ENCODE measurements at places on chromosomes 7 and 10.

DNA sequence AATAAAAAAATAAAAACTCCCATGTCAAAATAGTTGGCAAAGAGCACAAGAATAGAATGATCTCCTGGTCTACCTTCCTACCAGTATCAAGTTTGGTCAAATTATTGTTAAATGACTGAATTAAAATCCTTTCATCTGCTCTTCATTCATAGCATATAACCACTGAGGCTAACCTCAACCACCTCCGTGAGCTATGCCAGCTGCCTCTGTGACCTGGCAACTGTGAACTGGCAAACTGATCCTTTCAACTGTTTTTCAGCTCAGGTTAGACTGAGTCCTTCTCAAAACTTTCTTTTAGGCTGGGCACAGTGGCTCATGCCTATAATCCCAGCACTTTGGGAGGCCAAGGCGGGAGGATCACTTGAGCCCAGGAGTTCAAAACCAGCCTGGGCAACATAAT is 36.1 kb downstream of the NUDCD3 start:
- no peak for DNase-seq

GRCh38 chr10:97463363-97464132 is 17.6 kb downstream of the ZDHHC16 start:
- DNase-seq = no peak

- no peak for DNase-seq
These were observed 30.5 kb downstream of the JAKMIP3 start for GRCh38 chr10:132096223-132096622.

- no peak for DNase-seq
These were observed 176.6 kb downstream of the JCAD start for GRCh38 chr10:29882766-29883165.

GRCh38 chr10:63030536-63030935 is 102.6 kb upstream of the NRBF2 start:
- DNase-seq = no peak

GRCh38 chr10:693506-693905 is 4.0 kb upstream of the DIP2C start:
- no peak for DNase-seq

- no peak for DNase-seq
These were observed 634 bp upstream of the HDAC9 start for GRCh38 chr7:18494821-18495408.

DNA sequence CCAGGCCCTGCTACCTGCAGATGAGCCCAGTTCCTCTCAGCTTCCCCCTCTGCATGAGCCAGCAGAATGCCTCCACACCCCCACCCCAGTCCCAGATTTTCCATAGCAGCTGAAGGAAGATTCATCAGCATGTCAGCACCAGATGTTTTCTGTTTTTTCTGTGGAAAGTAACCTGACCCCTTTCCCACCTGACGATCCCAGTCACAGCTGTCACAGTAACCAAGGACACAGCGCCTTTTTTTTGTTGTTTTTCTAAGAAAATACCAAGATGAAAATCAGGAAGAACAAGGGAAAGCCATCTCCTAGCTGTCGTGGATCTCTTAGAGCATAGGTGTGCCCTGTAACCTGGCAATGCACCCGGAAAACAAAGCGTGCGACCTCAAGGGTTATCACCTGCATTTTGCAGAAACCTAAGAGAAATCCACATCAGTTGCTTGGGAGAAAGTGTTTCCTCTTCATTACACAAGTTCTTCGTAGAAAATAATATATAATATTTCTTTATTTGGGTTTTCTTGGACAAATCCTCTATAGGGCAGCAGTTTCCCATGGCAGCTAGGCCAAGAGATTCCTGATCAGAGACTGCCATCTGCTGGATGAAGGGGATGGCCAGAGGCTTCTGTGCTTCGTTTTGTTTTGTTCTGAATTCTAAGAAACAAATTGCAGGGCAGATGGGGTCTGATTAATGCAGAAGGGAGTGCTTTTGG is 401.9 kb downstream of the TNS3 start:
- DNase-seq = no peak

GRCh38 chr7:43694399-43694748 is 34.9 kb downstream of the COA1 start:
- no peak for DNase-seq

GRCh38 chr7:75647709-75648438 is 90.9 kb downstream of the HIP1 start:
- no peak for DNase-seq

GRCh38 chr10:101961591-101962498 is 94.1 kb downstream of the ARMH3 start:
- no peak for DNase-seq

- no peak for DNase-seq
These were observed 8.2 kb upstream of the LRRC18 start for GRCh38 chr10:48947690-48948469.

GRCh38 chr7:152661479-152661878 is 14.5 kb downstream of the XRCC2 start:
- DNase-seq = no peak

GRCh38 chr10:84172467-84173356 is 889 bp upstream of the GPR15LG start:
- no peak for DNase-seq

DNA sequence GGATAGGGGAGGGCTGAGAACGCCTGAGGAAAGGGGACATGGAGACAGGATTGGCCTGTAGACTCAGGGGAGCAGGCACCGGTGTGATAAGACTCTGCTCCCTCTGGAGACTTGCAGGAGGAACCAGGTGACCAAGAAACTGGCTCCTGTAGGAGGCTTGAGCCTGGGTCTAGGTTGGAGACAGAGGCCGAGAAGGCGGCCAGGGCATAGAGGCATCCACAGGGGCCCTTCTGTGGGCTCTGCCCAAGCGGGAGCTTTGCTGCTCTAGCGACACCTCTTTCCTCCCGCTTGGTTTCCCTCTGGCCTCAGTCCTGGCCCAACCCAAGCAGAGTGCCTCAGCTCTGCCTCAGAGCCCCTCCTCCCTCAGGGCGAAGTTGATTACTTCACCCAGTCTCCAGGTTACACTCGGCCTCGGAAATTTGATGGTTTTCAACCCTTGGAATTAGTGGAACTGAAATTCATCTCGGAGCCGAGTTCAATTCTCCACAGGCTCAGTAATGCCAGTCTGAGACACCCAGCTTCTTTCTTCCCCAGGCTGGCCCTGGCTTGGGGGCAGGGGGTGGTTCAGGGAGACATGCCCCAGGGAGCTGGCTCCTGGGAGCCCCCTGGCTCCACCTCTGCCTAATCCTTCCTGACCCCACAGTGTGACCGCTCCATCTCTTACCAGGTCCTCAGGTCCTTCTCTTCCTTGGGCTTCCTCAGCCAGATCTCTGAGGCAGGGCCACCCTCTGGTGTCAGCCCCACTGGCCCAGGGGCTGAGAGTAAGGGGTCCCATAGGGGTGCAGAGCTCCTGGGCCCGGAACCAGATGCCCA is 60.4 kb downstream of the PAX2 start:
- DNase-seq = no peak

DNA sequence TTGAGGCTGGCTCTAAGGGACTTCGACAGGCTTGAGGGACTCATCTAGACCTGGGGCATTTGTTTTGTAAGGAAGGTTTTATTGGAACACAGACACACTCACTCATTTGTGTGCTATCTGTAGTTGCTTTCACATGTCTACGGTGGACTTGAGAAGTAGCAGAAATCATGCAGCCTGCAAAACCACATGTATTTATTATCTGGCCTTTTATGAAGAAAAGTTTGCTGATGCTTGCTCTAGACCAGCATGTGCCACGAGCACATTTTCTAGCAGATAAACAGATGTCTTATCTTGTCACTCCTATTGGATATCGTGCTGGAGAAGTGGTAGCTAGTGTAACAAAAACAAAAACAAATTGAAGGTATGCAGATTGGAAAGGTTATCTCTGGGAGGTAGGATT is 9.8 kb downstream of the UPP1 start:
- DNase-seq = no peak

- DNase-seq = no peak
These were observed 160.9 kb downstream of the LRRC4 start for GRCh38 chr7:127870231-127870907.

DNA sequence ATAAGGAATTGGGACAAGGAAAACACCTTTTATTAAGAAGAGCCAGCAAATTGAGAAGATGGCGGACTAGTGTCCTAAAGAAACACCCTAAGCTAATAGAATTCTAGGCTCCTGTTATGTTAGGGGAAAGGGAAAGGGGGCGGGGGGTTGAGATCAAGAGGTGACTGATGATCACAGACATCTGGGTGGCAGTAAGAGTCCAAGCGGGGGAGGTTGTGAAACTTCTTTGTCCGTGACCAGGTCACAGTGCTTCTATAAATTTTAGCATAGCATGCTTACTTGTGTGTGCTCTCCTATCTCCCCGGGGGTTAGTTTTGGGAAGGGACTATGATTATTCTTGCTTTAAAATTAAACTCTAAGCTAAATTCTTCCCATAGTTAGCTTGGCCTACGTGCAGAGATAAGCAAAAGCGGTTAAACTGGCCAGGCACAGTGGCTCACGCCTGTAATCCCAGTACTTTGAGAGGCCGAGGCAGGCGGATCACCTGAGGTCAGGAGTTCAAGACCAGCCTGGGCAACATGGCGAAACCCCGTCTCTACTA is 262.1 kb downstream of the SKIDA1 start:
- no peak for DNase-seq

DNA sequence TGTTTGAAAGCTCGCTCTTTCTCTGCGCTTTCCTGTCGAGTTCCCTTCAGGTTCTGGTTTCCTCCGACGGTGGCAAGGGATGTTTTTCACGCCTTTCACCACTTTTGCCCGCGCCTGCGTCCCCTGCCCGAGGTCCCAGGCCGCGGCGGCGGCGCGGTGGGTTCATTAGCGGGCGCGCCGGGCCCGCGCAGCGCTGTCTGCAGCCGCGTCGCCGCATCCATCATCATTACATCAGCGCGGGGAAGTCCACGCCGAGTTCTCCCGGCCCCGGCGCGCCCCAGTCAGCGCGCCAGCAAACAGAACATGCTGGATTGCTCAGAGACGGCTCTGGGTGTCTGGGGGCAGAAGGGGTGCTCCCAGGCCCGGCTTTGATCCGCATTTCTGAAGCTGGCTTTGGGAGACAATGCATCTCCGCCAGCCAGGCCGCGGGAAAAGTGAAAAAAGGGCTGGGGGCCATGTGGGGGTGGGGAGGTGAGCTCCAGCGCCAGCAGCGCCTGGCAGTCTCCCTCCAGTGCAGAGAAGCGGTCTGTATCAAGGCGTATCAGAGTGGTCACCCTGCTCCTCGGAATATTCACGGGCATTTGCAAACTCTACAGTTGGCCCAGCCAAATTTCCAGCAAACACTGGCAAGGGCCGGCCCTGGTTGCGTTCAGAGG is 8.9 kb downstream of the GLI3 start:
- no peak for DNase-seq

- no peak for DNase-seq
These were observed 49.3 kb downstream of the CALML3 start for GRCh38 chr10:5573968-5574641.

- DNase-seq = no peak
These were observed 23.1 kb upstream of the ZMIZ1 start for GRCh38 chr10:79045566-79046175.

DNA sequence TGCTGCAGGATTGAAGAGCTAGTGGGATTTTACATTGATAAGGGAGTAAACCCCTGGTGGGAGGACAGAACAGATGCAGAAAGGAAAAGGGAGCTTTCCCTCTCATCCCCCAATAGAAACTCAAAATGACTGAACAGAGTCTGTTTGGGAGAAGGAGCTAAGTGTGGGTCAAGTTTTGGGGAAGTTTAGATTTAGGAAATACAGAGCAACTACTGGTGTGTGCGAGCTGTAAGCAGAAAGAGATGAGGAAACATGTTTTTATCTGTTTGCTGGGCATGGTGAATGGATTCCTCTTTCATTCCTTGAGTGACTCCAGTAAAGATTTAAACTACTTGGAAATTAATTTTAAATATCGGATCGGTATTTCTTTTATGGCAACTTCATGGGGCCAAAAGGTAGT is 132.7 kb downstream of the AOAH start:
- DNase-seq = no peak

GRCh38 chr10:93766918-93767317 is 9.2 kb downstream of the LGI1 start:
- no peak for DNase-seq

GRCh38 chr10:63547628-63548360 is 26.6 kb downstream of the REEP3 start:
- peak; percentile 70 for DNase-seq

DNA sequence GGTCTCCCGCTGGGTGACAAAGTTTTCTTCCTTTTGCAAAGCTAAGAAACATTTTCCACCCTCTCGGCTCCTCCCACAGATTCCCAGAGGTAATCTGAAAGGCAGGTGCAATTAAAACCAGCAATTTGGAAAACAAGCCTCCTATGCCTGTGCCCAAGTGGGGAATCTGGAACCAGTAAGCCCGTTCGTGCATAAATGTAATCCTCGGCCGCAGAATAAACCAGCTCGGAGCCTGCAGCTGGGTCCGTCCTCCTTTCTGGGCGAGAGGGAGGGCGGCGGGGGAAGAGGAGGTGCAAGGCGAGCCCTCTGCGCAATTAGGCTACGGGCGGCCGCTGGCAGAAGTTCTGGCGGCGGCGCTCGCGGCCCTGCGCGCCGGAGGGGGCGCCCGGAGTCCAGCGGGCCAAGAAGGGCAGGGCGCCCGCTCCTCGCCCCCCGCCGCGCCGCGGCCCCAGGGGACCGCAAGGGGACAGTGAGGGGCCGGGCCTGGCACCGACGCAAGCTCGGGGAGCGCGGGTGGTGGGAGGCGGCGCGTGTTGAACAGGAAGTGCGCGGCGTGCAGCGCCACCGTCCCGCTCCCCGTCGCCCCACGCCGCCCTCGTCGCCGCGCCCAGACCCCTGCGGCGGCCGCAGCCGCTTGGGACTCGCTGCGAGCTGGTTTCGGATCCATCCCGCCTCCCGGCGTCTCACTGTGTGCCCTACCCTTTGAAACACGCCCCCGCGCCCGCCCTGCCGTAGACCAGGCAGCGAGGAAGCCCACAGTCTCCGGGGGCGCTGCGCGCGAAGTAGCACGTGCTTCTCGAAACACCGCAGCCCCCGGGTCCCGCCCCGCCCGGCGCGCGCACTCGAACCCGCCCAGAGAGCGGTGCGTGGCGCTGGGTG is at the start of gene PRKAG2:
PRKAG2 (minus strand) TSS at position 217 of the 879 bp plus-strand sequence. CDS start 495 bp downstream, outside the sequence.
- peak; percentile 33 for DNase-seq

DNA sequence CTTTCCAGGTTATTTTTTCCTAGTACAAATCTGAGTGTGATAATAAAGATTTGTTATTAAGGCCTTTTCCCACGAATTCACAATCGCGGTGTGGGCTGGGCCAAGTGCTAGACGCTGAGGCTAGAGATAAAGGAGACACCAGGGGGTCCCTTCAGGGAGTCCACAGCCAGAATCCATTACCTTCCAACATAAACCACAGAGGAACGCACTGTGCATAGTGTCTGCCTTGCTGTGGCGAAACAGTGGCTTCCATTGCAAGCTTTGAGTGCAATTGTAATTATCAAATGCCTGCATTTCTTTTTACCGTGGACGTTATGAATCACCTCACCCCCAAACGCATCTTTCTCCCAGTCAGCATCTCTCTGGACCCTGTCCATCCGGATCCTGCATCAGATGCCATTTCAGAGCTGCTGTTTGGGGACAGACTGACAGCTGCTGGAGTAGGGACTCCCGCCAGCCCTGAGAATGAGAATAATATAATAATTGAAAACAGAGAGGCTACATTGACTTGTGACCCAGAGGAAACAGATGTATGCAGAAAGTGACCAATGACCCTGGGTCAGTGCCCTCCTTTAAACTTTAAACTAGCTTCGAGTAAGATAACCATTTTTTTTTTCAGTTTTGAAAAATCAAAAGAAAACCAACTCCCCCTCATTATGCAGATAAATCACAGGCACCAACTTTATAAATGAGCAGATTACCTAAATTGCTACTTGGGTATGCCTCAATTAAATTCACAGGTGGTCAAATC is 456.2 kb upstream of the NRP1 start:
- no peak for DNase-seq
